ENCODE measurements at places on chromosomes 11 and 22.
A peak's percentile ranks its signal among the peaks of the same experiment; 100 is the strongest.

DNA sequence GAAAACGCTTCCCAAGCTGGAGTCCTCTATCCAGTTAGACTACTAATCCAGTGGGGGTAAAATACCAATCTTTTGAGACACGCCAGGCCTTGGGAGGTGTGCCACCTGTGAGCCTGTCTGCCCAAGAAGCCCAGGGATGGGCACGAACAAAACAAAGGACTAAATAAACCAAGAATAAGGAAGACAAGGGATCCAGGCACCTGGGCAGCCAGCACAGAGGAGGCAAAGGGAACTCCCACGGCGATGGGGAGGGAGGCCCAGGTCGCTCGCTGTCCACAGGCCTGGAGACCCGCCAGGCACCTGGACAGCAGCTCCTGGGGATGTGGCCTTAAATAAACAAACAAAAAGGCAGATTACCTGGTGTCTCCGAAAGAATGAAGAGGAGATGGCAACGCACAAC lies 31.4 kb downstream of the LRFN4 start:
- no peak for DNase-seq

- DNase-seq = no peak
These were observed 53.3 kb downstream of the FAR1 start for GRCh38 chr11:13721760-13722159.

DNA sequence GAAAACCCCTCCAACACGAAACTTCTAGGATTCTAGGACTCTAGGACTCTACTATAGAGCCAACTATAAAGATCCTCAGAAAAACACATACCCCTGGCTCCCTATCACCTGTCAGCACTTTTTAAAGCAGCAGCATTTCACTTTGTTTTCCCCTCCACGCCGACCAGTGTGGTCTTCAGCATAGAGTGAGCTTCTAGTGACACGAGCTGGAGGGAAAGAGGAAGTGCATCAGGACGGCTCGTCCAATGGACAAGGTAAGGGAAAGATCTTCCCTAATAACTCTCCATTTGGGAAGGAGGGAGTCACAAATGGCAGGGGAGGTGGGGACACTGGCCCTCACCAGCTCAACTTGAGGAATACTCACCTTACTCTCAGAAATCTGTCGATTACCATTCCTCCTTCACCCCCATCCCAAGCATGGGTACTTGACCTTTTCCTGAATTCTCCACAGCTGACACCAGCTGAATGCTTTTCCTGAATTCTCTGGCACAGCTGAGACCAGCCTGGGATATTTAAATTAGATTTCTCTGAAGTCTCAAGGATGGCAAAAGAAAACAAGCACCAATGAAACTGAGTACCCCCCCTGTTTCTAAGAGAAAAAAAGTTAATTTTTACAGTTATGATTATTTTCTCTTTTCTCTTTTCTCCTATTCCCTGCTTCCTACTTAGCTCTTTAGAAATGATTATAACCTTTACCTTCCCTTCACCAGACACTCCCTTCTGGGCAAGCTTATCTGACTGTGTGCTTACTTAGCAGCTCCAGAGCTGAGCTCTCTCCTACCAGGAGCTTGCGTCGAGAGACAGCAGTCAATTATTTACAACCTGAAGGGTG lies 33.3 kb upstream of the NNMT start:
- DNase-seq = peak; percentile 32

DNA sequence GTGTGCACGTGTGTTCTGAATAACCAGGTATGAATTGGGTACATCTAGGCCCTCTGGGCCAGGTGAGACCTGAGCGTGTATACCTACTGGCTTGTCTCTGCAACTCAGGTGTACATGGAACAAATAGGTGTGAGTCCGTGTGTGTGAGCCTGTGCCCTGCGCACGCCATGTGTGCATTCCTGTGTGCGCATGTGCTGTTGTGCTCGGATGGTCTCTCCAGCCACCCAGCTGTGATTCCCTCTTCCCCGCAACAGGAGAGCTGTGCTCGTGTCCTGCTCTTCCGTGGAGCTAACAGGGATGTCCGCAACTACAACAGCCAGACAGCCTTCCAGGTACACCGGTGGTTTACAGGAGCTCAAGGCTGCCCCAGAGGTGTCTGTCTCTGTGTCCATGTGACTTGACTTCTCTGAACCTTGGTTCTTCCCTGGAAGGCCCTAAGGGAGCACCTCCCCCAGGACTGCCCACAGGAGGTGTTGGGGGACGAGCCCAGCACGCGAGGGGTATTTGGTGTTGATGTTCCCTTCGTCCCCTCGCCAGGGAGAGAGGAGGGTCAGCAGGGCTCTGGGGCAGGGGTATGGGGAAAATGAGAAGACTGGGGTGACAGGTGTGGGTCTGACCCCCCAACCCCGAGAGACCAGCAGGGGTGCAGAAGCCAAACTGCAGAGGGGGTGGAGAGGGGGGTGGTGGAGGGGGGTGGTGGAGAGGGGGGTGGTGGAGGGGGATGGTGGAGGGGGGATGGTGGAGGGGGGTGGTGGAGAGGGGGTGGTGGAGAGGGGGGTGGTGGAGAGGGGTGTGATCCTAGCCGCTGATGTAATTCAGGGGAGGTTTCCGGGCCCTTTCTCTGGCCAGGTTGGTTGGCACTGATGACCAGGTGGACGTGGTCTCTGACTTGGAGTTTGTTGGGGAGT lies 10.7 kb downstream of the SHANK3 start:
- no peak for DNase-seq

GRCh38 chr11:11313426-11313825 lies 39.6 kb downstream of the CSNK2A3 start:
- no peak for DNase-seq

All from NCI-H446 treated with DMSO at 0.1 percent for 48 hours (cell line).